ENCODE measurements at places on chromosomes 13 and 19.

GRCh38 chr13:91813253-91813652 lies 414.8 kb downstream of the GPC5 start:
- no peak for DNase-seq

- DNase-seq = no peak
Measured at GRCh38 chr13:32257649-32258048, 57.5 kb downstream of the ZAR1L start.

- DNase-seq = no peak
Measured at GRCh38 chr13:29593605-29594297, 1.7 kb downstream of the SLC7A1 start.

- no peak for DNase-seq
Measured at GRCh38 chr19:47350630-47351029, 1.5 kb downstream of the DHX34 start.

DNA sequence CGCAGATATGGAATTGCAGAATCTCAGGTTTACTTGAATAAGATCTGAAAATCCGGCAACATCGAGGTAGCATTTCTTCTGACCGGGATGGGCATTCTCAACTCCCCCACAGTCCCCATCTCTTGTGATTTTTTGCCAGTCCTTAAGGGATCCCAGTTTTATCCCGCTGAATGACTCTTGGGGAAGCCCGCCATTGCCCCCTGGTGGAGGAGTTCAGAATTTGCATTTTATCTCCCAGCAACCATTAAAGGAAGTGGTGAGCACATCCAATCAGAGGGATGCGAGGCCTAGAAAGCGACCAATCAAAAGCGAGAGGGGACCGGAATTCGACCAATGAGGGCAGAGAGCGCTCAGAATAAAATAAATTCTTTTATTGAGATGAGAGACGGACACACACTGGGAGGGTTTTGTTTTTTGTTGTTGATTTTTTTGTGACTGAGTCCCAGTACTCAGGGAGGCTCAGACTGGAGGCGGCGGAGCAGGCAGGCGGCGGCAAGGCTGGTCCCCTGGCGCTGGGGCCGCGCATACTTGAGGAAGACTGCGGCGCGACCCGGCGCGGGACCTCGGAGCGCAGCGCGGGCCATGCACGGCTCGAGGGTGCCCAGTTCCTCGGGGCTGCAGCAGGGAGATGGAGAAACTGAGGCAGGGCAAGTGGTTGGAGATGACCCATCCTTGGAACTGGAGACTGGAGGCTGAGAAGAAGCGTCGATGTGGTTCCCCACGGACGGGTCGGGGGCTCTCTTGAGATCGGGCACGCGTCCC lies 3.9 kb upstream of the TTC9B start:
- peak; percentile 87 for DNase-seq

- DNase-seq = no peak
Measured at GRCh38 chr13:46149272-46150133, 32.5 kb downstream of the LCP1 start.

DNA sequence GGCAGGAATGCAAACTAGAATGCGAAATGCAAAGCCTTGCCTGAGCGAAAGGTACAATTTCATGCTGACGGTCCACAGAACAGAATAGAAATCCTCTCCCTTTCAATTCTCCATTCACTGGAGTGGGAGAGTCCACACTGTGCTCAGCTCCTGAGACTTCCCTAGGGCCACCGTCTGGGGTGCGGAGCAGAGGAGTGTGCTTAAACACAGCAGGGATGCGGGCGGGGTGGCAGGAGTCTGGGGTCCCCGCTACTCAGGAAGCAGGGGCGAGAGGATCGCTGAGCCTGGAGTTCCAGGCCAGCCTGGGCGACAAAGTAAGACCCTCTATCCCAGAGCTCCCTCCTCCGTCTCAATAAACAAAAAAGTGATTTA lies 552 bp upstream of the ZNF816 start:
- no peak for DNase-seq

DNA sequence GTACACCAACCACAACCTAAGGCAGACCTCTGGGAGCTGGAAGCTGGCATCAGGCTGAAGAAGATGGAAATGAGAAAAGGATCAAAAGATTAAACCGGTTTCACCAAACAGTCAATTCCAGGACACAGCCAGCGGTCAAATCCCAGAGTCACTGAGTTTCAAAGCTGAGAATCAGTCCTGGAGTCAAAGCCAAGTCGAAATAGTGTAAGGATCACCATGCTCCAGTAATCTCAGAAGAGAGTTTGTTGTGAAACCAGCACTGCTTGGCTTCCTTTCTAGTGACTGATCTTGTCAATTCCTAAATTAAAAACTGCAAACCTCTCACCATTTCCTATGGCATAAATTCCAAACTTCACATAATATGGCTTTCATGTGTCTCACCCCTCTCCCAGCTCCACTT lies 198.8 kb downstream of the GPC6 start:
- no peak for DNase-seq

DNA sequence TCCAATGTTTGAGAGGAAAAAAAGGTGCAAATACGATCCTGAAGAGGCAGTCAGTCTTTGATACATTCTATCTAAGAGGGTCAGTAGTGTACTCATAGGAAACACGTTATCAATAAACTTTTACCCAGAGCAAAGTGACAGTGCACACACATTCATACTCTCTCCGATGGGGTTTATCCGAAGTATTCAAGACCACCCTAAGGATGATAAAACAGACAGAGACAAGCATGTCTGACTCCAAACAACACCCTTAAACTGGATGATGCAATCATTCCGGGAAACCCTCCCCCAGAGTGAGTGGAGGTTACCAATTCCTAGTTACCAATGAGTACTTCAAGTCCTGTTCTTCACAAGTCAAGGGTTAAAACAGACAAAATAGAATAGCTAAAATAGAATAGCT lies 79.1 kb downstream of the DNAJC3 start:
- no peak for DNase-seq

GRCh38 chr19:35509861-35510625 lies 3.4 kb downstream of the DMKN start:
- DNase-seq = no peak

DNA sequence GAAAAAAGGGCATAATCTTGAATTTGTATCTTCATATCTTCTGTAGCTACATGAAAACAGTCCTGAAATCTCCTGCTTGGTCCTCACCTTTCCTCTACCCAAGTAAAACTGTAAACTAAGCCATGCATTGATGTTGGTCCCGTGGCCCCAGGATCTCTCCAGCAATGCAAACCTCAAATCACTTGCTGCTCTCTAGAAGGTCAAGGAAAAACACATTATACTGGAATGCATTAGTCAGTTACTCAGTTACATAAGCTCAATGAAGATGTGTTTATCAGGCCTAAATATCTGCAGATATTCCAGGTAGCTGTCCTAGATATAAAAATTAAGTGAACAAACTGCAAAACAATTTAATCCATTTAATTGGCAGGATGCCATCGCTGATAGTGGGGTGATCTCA lies 261.8 kb downstream of the ABCC4 start:
- no peak for DNase-seq

Measured in SK-N-MC (cell line).